ENCODE measurements at places on chromosomes 12 and 14.
A peak's percentile ranks its signal among the peaks of the same experiment; 100 is the strongest.

DNA sequence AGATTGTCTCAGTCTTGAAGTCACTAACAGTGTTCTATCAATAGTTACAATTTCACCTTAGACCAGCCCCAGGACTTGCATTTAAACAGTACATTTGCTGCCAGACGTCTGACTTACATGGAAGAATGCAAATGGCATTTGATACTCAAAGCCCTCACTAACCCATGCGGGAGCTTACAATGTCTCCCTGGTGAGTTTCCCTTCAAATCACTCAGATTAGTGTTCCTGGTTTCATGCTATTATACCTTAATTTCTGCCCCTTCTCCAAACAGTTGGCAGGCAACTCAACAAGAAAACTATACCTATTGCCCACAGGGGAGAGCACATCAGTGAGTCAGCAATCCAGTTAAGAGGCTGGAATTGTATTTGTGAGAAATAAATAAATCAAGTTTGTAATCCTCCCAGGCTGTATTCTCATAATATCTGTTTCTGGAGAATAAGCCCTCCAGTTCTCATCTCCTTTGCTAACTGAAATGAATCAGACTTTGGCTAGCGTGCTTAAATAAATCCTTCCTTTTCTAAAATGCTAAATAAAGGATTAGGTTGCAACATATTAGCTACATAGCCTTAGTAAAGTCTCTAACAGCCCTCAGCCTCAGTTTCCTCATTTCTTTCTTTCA lies 23.7 kb downstream of the GSTZ1 start:
- no peak for DNase-seq

DNA sequence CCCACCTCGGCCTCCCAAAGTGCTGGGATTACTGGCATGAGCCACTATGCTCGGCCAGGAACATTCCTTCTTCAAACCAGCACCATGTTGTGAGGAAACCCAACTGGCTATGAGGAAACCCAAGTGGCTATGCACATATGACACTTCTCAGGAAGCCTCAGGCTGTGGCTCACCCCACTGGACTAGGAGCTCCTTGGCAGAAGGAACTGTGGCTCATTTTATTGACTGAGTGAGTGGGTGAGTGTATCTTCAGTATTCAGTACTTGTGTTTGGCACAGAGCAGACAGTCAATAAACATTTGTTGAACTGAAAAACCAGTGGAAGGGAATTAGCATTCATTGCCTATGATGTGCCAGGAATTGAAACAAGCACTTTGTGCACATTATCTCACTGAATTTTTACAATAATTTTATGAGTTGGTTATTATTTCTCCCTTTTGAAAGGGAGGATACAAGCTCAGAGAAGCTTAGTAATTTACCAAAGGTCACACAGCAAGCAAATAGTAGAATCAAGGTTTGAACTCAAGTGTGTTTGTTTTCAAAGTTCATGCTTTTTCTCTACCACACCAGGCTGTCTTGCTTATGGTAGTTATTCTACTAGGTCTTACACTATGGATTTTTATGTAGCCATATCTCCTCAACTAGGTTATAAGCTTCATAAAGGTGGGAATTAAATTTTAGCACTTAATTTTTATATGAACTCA lies 121.6 kb downstream of the VEZT start:
- DNase-seq, result no peak

DNA sequence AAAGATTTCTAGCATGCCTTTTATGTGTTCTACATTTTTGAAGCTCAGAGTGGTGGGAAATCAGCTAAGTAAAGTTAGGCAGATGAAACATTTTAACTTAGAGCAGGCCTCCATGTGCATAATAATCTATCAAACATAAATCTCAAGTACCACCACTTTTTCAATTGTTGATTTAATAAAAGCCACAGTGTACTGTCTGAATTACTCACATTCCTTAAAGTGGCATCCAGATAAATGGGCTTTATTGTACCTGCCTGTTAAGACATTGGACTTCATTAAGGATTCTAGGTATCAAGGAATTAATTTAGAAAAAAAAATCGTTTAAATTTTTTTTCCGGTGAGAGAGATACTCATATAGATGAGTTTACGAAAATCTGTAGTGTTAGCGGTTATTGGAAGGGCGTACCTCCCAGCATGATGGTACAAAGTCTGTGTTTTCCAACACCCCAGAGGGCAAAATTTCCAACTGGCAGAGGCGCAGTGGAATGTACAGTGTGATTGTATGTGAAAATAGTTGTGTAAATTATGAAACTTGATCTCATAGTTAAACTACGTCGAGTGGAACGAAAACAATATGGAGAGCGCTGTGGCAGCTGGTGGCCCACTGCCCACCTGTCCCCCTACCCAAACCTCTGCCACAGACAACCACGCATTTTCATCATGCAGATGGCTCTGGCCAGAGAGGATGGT lies 25.0 kb downstream of the ELK3 start:
- no peak for DNase-seq

- no peak for DNase-seq
Observed at GRCh38 chr12:92602476-92602875, 100.3 kb upstream of the PLEKHG7 start.

GRCh38 chr12:4957761-4958160 lies 48.1 kb downstream of the KCNA1 start:
- no peak for DNase-seq

DNA sequence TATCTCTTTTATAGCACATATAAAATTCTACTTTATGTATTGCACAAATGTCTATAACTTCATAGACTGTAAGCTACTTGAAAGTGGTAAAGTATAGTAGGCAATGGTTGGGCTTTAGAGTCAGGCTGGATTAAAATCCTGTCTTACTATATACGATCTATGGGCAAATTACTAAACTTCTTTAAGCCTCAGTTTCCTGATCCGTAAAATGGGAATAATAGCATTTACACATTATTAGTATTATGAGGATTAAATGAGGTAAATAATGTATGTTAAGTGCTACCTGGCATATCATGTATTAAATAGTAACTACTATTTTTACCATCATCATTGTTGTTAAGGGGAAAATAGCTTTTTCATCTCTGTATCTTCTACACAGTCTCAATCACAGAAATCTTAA lies 14.4 kb downstream of the POLE2 start:
- DNase-seq, result no peak

DNA sequence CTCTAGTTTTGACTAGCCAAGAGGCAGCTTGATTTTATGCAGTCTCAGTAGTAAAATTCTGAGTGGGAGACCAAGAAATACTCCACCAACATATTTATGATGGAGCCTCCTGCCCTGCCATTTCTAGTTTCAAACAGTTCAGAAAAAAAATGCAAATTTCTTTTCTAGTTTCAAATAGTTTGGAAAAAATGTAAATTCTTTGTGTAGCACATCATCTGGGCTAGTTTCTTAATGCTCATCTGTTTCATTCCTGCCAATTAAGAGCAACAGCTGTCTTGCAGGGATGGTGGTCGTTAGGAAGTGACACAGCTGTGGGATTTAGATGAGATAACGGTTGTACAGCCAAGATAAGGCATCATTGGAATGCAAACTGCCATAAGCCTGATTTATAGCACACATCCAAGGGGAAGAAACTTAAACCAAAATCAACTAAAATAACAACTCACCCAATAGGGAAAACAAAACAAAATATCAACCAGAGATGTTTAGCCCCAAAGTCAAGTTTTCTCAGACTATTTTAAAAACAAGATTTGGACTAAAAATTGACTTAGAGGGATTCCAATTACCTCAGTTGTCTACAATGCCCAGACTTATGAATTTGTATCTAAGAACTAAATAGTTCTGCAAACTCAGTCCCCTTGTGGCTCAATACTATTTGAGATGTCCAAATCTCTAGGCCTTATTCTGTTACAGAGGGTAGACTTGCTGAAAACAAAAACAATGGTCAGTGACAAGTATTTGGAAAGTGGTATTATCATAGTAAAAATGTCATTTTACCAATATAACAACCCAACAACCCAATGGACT lies 291.3 kb upstream of the ATP2B1 start:
- DNase-seq, result no peak

GRCh38 chr12:55931780-55932550 lies 1.0 kb downstream of the DGKA start:
- no peak for DNase-seq

DNA sequence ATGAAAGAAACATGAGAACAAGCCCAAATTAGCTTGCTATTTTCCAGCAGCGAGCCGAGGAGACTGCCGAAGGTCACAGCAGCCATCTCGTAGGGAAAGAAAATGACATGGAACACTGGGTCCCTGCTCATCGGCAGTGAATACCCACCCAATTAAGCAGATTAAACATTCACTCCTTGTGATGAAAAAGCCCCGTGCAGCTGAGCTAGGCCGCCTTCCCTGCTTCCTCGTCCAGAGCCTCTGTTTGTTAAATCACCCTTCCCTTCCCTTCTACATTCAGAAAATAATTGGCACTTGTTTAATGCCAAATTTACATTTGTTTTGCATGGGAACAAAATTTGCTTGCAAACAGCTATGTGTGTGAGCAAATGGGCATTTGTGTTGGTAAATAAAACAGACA lies 342.5 kb downstream of the RMST start:
- DNase-seq, result no peak

DNA sequence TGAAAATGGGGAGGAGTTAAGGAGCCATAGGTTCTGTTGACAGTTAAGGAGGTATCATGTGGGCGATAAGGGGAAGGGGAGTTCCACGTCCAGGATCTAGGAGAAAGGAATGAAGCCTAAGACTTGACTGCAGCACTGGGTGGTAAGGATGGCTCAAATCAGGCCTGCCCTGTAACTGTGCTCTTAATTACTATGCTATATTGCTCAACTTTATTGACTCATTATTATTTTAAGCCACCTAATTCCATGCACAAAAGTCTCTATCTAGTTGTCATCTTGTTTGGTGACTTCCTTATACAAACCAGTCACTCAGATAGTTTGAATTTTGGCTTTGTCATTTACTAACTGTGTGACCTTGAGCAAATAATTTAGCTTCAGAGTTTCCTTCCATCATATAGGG lies 242.1 kb upstream of the ARHGAP5 start:
- DNase-seq, result no peak

DNA sequence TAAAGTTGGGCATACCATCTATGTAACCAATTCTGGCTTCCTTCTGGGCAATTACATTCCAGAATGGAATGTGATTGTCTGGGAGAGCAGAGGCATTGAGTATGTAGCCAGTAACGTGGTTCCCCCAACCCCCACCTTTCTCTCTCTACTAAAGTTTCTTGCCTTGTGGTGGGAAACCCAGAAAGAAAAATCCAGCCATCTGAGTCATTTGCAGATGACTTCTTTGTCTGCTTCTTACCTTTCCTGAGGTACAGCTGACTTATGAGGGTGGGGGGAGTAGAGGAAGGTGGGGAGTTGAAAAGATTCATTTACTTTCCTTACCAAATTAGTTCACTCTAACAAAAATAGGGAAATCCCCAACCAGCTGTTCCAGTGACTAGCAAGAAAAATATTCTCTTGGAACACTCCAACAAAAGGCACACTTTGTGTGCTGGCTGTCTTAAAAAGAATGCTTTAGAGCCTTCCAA lies 112.1 kb upstream of the FRMD6 start:
- DNase-seq, result no peak

- no peak for DNase-seq
Observed at GRCh38 chr12:82955043-82955442, 268.3 kb downstream of the TMTC2 start.

DNA sequence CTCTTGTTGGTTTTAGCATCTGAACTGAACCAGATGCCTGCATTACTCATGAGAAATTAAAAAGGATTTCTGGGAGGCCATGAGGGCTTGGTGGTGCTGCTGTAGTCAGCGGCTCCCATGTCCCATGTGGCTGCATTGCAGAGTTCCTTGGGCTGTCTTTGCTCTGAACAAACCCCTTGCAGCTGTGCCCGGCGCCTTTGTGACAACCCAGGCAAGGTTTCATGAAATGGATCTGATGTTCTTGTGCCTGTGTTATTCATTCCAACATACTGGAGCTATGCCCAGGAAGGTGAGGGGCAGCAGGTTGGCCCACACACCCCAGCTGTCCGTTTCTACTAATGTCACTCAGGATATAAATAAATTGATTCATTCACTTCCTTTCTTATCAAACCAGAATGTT lies 40.8 kb downstream of the TGFB3 start:
- DNase-seq, result peak; percentile 75

DNA sequence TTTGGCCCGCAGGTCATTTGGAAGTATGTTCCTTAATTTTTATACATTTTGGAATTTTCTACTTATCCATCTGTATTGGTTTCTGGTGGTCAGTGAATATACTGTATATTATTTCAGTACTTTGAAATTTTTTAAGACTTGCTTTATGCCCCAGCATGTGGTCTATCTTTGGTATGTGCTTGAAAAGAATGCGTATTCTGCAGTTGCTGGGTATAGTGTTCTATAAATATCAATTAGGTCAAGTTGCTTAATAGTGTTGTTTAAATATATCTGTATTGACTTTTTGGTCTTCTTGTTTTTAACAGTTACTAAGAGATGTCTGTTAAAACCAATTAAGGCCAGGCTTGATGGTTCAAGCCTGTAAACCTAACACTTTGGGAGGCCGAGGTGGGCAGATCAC lies 21.7 kb upstream of the SIX1 start:
- no peak for DNase-seq

DNA sequence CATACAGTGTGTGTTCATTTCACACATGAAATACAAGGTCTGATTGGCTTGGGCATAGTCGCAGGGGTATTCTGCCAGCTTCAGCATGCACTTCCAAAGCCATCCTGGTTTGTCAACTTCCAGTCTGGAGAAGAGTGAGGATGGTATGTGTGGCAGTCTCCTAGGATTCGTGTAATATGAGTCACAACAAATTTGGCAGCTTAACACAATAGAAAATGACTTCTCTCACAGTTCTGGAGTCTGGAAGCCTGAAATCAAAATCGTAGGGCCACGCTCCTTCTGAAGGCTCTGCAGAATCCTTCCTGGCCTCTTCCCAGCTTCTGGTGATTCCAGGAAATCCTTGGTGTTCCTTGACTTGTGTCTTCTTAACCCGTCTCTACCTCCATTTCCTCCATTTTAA lies 167.5 kb downstream of the PPM1H start:
- DNase-seq, result no peak

- DNase-seq, result no peak
Observed at GRCh38 chr14:100810861-100811461, 15.0 kb upstream of the MEG3 start.

DNA sequence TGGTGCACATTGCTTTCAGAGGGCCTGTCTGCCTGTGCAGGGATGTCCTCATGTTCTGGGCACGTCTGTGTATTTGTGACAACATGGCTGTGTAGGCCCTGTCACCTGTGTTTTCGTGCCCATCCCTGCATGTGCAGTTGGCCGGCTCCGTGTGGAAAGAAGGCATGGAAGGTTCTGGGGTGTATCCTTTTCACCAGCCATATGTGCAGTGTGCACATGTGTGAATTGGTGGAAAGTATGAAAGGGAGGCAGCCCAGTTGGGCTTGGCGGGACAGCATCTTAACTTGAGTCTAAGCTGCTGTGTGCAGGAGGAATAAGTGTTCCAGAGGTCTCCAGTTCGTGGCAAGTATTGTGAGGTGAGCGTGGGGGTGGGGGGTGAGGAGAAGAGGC lies 669 bp downstream of the TSPAN11 start:
- no peak for DNase-seq

GRCh38 chr12:104578453-104578852 lies 121.7 kb downstream of the CHST11 start:
- DNase-seq, result no peak

GRCh38 chr12:92191061-92191460 lies 45.4 kb upstream of the BTG1 start:
- no peak for DNase-seq
